ENCODE measurements at places on chromosomes 2 and 18. TPM values are rescaled to one million over a fixed set of nuclear protein-coding genes. Genes with fewer than 3 reads are reported as not detected.
A peak's percentile ranks its signal among the peaks of the same experiment; 100 is the strongest.

DNA sequence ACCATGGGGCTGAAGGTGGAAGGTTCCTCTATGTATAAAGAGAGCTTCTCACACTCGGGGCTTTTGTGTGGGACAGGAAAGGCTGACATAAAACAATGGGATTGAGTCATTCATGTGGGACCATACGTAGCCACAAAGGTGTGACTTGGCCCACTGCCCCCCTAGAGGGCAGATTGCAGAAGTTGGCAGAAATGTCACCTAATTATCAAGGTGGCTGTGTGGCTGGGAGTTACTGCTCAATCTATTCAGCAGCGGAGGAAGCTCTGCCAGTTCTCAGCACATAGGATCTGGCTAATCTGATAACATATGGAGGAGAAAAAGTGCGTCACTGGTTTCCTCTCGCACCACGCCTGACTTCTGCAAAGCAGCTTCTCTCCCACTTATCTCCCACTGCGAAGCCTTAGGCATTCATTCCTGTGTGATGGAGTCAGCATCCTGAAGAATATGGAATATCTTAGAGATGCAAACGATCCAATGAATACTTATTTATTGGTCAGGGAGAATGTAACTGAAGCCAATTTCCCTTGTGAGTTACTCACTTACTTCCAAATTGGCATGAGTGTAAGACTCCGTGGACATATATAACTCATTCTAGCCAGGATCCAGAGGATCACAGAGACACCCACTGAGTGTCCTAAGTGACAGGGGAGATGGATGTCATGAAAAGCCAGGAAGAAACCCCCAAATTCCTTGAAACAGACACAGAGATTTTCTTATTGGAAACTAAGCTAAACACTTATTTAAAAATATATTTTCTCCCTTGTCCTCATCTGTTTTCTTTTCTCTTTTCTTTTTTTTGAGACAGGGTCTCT is 344.8 kb downstream of the TGIF1 start:
- peak; percentile 93 for DNase-seq

- DNase-seq: peak; percentile 66
Observed at GRCh38 chr18:75923169-75923568, 495.7 kb upstream of the SMIM21 start.

DNA sequence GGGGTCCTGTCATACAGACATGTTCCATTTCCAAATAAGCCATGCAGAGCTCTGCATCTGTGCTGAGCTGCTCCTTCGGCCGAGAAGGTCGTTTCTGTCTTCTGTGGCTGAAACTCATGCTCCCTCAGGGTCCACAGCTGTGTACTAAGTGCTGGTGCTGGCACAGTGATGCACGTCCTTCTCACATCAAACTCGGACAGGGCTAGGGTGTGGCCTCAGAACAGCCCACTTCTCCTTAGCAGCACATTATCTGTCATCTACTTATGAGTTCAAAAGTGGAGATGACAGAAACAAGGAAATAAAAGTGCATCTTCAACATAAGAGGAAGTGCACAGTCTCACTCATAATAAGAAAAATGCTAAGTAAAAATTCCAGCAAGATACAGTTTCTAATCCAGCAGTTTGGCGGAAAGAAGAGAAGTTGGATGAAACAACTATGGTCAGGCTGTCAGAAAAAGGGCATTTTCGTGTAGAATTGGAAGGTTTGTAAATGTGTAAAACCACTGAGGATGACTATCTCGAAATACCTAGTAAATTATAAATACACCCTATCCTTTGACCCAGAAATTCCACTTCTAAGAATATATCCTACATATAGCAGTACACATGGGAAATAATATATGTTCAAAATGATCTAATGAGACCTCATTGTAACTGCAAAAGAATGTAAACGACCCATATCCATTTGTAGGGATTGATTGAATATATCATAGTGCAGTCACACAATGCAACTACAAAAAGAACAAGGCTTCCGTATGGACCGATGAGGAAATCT is 53.7 kb upstream of the APCDD1 start:
- DNase-seq: no peak

DNA sequence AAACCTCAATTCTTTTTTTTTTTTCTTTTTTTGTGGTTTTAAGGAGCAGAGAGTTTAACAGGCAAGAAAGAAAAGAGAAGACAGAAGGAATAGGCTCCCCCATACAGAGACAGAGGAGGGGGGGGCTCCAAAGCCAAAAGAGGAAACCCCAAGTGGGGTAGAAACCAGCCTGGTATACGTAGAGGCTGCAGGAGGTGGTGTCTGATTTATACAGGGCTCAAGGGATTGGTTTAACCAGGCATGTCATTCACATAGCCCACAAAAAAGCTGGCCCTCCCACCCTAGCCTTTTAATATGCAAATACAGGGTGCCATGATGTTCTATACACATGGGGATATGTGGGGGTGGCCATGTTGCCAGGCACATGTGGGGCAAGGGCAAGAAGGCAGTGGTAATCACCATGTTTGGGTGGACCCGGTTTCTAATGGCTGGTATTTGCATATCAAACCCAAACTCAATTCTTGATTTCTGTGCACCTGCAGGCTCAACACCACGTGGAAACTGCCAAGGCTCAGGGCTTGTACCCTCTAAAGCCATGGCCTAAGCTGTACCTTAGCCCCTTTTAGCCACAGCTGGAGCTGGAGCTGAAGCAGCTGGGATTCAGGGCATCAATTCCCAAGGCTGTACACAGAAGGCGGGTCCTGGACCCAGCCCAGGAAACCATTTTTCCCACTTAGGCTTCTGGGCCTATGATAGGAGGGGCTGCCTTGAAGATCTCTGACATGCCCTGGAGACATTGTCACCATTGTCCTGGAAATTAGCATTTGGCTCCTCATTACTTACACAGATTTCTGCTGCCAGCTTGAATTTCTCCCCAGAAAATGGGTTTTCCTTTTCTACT is 170.3 kb downstream of the MAIP1 start:
- DNase-seq: no peak

GRCh38 chr2:112674229-112674628 is 28.5 kb downstream of the SLC20A1 start:
- no peak for DNase-seq

DNA sequence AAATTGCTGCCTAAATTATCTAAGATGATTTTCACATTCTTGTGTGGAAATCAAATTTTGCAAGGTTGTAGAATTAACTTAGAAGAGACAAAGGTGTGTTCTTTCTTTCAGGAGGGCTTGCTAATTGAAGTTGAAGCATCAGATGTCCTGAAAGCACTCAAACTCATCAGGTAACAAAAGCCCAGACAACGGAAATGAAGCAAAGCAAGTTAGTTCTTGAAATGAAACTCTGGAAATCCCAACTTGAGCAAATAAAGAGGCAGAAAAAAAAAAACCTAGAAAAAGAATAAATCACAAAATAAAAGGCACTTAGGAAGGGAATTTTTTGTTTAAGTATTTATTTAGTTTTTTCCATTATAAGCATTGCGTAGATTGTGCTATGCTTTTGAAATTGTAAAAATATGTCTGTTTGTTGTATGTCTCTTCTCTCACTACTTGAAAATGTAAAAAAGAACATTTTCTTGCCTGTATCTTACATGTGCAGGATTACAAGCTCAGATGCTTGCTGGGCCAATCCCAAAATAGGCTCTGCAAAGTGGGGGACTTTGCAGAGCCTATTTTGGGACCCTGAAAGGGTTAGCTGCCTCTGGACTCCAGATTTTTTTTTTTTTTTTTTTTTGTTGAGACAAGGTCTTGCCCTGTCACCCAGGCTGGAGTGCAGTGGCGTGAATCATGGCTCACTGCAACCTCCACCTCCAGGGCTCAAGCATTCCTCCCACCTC is 46.7 kb downstream of the FAM161A start:
- DNase-seq: no peak

GRCh38 chr2:239593455-239593854 is 192.6 kb upstream of the HDAC4 start:
- DNase-seq: no peak

DNA sequence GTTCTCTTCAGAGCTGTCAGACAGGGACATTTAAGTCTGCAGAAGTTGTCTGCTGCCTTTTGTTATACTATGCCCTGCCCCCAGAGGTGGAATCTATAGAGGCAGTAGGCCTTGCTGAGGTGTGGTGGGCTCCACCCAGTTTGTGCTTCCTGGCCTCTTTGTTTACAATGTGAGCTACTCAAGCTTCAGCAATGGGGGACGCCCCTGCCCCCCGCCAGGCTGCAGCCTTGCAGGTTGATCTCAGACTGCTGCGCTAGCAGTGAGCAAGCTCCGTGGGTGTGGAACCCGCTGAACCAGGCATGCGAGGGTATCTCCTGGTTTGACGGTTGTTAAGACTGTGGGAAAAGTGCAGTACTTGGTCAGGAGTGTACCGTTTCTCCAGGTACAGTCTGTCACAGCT is 24.0 kb upstream of the PAIP2B start:
- DNase-seq: no peak

- DNase-seq: no peak
Observed at GRCh38 chr2:219983836-219984235, 356.4 kb downstream of the SLC4A3 start.

DNA sequence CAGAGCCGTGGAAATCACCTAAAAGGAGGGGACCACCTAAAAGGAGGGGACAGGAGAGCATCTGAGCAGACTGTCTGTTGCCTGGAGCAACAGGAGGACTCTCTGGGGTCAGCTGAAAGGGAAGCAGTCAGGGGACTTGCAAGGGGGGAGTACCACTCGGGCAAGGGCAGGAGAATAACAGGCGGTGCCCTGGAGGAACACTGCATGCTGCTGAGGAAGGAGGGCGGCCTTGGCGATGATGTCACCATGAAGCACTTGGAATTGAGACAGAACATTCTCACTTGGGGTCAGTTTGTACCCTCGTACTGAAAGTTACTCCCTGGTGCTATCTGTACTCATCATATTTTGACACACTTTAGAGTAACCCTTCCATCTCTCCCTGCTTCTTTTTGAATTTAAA is 18.4 kb downstream of the SIX3 start:
- peak; percentile 50 for DNase-seq

DNA sequence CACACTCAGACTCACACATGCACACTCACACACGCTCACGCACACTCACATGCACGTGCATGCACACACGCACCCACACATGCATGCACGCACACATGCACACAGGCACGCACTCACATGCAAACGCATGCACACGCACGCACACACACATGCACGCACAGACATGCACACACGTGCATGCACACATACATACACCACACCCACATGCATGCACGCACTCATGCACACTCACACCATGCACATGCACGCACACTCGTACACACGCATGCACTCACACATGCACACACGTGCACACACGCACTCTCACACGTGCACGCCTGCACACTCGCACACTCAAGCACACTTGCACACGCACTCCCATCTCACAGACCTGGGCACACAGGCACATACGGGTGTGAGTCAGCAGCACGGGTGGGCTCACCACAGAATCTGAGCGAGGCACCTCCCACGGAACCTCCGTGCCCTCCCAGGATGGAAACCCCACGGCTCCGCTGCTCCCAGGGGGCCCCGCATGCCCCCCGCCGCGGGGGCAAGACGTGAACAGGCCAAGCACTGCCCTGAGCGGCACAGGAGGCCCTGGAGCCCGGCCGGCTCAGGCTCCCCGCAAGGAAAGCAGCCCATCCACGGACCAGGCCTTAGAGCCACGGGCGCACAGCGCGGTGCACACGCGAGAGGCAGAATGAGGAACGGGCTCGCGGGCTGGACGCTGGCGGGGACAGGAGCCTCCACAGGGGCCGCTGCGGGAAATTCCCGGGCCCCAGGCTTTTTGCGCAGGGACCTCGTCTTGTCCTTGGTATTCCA is 8.4 kb upstream of the KCNG2 start:
- no peak for DNase-seq

DNA sequence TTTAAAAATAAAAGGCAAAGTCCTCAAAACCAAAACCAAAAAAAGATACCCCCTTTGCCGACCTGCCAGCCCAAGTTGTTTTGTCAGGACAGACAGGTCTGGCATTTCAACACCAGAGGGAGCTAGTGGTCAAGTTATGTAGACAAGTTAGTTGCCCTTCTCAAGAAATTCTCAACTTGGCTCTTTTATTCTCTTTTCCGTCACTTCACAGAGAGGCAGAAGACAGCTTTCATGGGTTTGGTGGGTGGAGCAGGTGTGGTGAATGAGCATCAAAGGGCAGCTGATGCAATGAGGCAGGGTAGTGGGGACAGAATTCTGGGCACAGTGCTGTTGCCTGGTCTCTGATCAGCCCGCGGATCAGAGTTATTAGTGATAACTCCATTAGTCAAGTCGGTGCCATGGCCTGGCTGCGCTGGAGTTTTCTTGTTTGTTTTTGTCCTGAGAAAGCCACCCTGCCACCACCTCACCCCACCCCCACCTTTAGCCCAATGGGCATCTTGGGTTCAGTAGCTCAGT is 303.7 kb upstream of the EPAS1 start:
- DNase-seq: peak; percentile 87

DNA sequence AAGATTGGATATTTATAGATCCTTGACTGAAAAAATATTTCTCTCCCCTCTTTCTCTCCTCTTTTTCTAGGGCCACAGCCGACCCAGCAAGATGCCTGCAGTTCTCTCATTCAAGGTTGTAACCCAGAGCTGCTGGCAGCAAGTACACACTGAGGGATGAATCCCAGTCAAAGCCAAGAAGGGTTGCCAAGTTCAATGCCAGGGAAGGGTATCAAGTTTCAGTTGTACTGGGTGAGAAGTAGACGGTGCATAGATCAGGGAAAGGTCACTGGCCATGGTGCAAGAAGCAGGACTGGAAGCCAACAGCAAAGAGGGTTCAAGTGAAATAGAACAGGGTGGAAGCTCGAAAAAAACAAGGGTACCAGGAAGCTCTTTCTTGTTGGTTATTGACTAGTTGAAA is 170.2 kb downstream of the NRP2 start:
- DNase-seq: no peak

- no peak for DNase-seq
Observed at GRCh38 chr2:88831071-88831791, 139.8 kb downstream of the RPIA start.

TEKT4 gene
- not detected for total RNA-seq

FIGN gene
- 0.76 TPM for total RNA-seq

MRPL33 gene
- total RNA-seq: 70.8 TPM

LINC00305 gene
- total RNA-seq: not detected

RAD51AP2 gene
- not detected for total RNA-seq

ABCG8 gene
- total RNA-seq: not detected

PAX3 gene
- not detected for total RNA-seq

GULP1 gene
- 11.9 TPM for total RNA-seq

REG3G gene
- total RNA-seq: not detected

FAM228A gene
- total RNA-seq: 2.1 TPM

C2orf72 gene
- 0.11 TPM for total RNA-seq

UGT1A10 gene
- not detected for total RNA-seq
